Heart right ventricle (tissue), 16 donors: ENCODE measurements at places on chromosomes 5 and 9. TPM values are rescaled to one million over a fixed set of nuclear protein-coding genes. Genes with fewer than 3 reads are reported as not detected.

Gene NR4A3
- 148 TPM for total RNA-seq

DNA sequence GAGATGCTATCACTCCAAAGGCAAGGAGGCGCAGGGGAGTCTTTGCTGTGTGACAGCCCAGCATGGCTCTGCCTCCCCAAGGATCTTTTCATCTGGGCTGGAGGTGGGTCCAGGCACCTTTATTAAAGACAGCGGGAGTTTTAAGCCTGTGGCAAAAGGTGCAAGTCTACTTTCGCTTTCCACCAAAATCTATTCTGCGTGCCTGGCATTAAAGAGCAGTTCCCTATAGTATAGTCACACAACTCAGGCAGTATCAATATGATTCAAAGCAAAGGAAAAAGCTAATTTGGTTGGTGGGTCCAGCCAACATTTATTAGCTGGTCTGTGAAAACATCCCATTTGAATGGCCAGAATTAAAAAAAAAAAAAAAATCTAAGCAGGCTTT lies 398.7 kb downstream of the EBF1 start:
- H3K27ac ChIP-seq: no peak overlapping the region
- peaks cover 5% of the 10 kb centered on the region for H3K36me3 ChIP-seq
- DNase-seq: no peak
- H3K4me1 ChIP-seq: peaks cover 47% of the 10 kb centered on the region
- H3K27me3 ChIP-seq: no peaks in the 10 kb centered on the region
- H3K4me3 ChIP-seq: no peak overlapping the region

GRCh38 chr9:89525446-89526374 lies 27.8 kb upstream of the SEMA4D start:
- H3K27me3 ChIP-seq: no peaks in the 10 kb centered on the region
- no peaks in the 10 kb centered on the region for H3K4me1 ChIP-seq
- DNase-seq: no peak

Gene LECT2
- total RNA-seq: not detected

Gene FGD3
- 3.7 TPM for total RNA-seq

GRCh38 chr9:110106661-110107060 lies 101.3 kb downstream of the C9orf152 start:
- peaks cover 9% of the 10 kb centered on the region for H3K36me3 ChIP-seq
- DNase-seq: no peak
- no peaks in the 10 kb centered on the region for H3K27me3 ChIP-seq
- H3K4me1 ChIP-seq: peaks cover 60% of the 10 kb centered on the region
- H3K4me3 ChIP-seq: no peak overlapping the region
- no peak overlapping the region for H3K27ac ChIP-seq

DNA sequence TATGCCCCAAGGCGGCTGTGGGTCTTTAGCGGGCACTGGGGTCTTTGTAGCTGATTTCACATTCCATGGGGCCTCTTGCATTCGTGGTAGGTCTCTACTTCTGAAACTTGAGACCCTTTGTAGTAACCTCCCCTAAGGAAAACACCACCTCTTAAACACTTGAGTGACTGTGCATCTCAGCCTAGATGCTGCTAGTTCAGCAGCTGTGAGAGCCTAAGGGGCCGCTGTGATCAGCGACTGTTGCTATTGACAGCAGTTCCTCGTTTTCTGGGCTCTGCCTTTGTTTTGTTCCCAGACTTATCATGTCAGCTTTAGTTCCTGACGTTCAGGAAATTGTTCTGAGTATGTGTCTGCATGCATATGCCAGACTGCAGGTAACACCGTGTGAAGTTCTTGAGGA lies 171.2 kb downstream of the HSPA4 start:
- no peak for DNase-seq
- H3K4me3 ChIP-seq: no peak overlapping the region
- no peaks in the 10 kb centered on the region for H3K4me1 ChIP-seq
- H3K27ac ChIP-seq: no peak overlapping the region

GRCh38 chr5:5432020-5432707 lies 9.7 kb downstream of the ICE1 start:
- no peaks in the 10 kb centered on the region for H3K27me3 ChIP-seq
- no peaks in the 10 kb centered on the region for H3K36me3 ChIP-seq
- no peak overlapping the region for H3K27ac ChIP-seq
- no peak for DNase-seq

Gene BHMT2
- 6.1 TPM for total RNA-seq

GRCh38 chr5:160108124-160108523 lies 11.1 kb downstream of the PWWP2A start:
- DNase-seq: no peak
- peaks cover 7% of the 10 kb centered on the region for H3K4me1 ChIP-seq
- no peaks in the 10 kb centered on the region for H3K27me3 ChIP-seq
- no peak overlapping the region for H3K27ac ChIP-seq

GRCh38 chr9:109487247-109487646 lies 10.9 kb downstream of the PTPN3 start:
- no peak overlapping the region for H3K27ac ChIP-seq
- no peak overlapping the region for H3K4me3 ChIP-seq
- no peak for DNase-seq
- no peaks in the 10 kb centered on the region for H3K4me1 ChIP-seq
- no peaks in the 10 kb centered on the region for H3K27me3 ChIP-seq

DNA sequence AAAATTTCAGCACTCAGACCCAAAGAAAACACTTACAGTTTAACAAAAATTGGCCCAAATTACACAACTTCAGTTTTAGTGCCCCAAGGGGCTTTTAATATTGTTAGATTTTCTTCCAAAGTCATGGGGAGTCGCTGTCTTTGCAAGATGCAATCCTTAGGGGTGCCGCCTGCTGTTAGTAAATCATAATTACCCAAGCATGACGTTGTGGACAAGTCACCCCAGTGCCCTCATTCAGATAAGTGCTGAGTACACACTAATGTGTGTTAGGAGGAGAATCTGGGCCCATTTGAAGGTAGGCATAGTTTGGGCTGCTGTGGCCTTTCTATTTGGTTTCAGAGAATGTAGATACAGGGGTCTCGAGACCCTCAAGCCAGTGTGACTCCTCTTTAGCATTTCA lies 138.1 kb downstream of the SV2C start:
- H3K36me3 ChIP-seq: no peaks in the 10 kb centered on the region
- no peak overlapping the region for H3K4me3 ChIP-seq
- no peak overlapping the region for H3K27ac ChIP-seq
- DNase-seq: no peak
- H3K4me1 ChIP-seq: no peaks in the 10 kb centered on the region
- H3K27me3 ChIP-seq: peaks cover 4% of the 10 kb centered on the region

Gene FAM53C
- 23.1 TPM for total RNA-seq

Gene WNT8A
- not detected for total RNA-seq

- no peak for DNase-seq
- no peaks in the 10 kb centered on the region for H3K36me3 ChIP-seq
- no peaks in the 10 kb centered on the region for H3K4me1 ChIP-seq
Measured at GRCh38 chr5:12141496-12141895, 237.2 kb upstream of the CTNND2 start.

DNA sequence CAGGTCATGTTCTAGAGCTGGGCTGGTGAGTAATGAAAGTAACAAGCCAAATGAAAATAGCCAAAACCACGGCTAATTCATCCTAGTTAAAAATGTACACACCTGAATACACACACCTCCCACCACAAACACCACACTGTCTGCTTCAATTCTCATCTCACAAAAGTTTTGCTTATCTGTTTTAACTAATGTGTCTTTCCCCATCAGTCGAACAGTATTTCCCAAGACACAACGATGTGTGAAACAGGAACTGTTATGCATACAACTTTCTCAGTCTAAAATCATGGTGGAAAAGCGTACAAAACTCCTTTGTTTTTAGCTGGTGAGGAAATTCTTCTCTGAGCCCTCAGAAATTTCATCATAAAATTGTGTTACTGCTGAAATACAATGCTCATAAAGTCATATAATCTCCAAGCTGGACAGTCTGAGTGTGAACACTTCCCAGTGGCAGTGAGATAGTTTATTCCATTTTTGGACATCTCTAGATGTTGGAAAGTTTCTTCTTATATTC lies 242.4 kb downstream of the EFNA5 start:
- H3K4me1 ChIP-seq: peaks cover 38% of the 10 kb centered on the region
- H3K36me3 ChIP-seq: no peaks in the 10 kb centered on the region
- no peaks in the 10 kb centered on the region for H3K27me3 ChIP-seq
- no peak overlapping the region for H3K4me3 ChIP-seq
- H3K27ac ChIP-seq: no peak overlapping the region
- no peak for DNase-seq

GRCh38 chr9:126499005-126499910 lies 114.5 kb upstream of the LMX1B start:
- no peak overlapping the region for H3K27ac ChIP-seq
- no peaks in the 10 kb centered on the region for H3K36me3 ChIP-seq
- H3K27me3 ChIP-seq: no peaks in the 10 kb centered on the region
- no peak for DNase-seq
- peaks cover 22% of the 10 kb centered on the region for H3K4me1 ChIP-seq
- H3K4me3 ChIP-seq: peak overlapping the region; percentile 23

DNA sequence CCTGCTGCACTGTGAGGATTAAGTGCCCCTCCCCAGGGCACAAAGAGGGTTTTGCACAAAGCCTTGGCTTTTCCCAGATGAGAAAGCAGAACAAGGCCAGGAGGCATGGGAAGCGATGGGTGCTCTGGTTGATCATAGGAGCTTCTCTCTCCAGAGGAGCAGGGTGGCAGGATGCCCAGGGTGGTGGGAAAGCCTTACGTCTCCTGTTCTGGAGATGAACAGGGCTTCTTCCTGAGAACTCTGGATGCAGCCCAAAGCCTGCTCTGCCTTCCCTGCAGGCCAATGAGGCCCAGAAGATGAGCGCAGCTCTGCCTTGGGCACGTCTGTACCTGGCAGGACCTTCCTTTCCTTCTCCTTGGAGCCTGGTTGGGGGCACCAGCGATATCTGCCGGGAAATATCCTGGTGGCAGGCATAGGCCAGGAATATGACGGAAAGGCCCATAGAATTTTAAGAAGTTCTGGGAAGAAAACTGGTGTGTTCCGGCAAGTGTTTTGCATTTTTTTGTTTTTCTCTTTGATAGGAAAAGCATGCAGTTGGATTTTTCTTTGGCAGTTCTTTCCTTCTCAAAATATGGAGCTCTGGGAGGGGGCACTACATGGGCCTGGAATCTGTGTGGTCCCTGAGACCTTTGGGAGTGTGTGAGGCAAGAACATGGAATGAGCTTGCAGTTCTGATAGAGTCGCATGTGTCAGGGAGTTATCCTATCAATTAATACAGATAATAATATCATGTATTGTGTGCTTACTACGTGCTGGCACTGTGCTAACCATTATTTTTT lies 253.2 kb upstream of the KLF4 start:
- no peak overlapping the region for H3K27ac ChIP-seq
- no peaks in the 10 kb centered on the region for H3K36me3 ChIP-seq
- peaks cover 23% of the 10 kb centered on the region for H3K4me1 ChIP-seq
- H3K4me3 ChIP-seq: no peak overlapping the region
- DNase-seq: no peak

- no peaks in the 10 kb centered on the region for H3K27me3 ChIP-seq
- DNase-seq: no peak
- no peaks in the 10 kb centered on the region for H3K4me1 ChIP-seq
- H3K4me3 ChIP-seq: no peak overlapping the region
- no peak overlapping the region for H3K27ac ChIP-seq
Measured at GRCh38 chr5:35554016-35554415, 63.6 kb upstream of the SPEF2 start.

GRCh38 chr5:27821681-27822080 lies 783.3 kb upstream of the CDH9 start:
- H3K4me3 ChIP-seq: no peak overlapping the region
- H3K4me1 ChIP-seq: no peaks in the 10 kb centered on the region
- no peaks in the 10 kb centered on the region for H3K27me3 ChIP-seq

Gene KIF4B
- total RNA-seq: not detected

GRCh38 chr5:175738126-175738525 lies 80.3 kb downstream of the HRH2 start:
- no peaks in the 10 kb centered on the region for H3K36me3 ChIP-seq
- H3K4me3 ChIP-seq: no peak overlapping the region
- peaks cover 54% of the 10 kb centered on the region for H3K27me3 ChIP-seq
- H3K4me1 ChIP-seq: no peaks in the 10 kb centered on the region

GRCh38 chr9:93721417-93721965 lies 145.1 kb downstream of the PHF2 start:
- peaks cover 20% of the 10 kb centered on the region for H3K27me3 ChIP-seq
- H3K36me3 ChIP-seq: no peaks in the 10 kb centered on the region
- no peak for DNase-seq
- no peaks in the 10 kb centered on the region for H3K4me1 ChIP-seq
- no peak overlapping the region for H3K27ac ChIP-seq
- H3K4me3 ChIP-seq: no peak overlapping the region

DNA sequence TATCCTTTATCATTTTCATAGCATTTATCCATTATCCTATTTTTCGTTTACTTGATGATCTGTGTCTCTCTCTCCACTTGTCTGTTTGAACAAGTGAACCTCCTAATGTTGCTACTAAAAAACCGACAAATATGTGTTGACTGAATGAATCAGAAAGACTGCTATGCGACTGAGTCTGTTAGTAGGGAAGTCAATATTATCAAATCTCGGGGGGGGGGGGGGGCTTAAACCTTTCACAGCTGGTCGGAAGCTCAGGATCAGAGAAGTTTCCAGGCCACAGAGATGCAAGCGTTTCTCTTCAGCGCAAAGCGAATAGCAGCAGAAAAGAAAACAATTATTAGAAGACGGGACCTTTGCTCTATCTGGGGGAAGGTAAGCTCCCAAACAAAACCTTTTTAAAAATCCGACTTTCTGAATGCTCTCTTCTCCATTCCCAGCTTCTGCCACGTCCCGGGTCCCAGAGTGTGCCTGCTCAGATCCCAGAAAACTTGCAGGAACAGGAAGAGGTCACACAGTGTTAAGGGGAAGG lies 412 bp downstream of the RIOK2 start:
- peak overlapping the region; percentile 94 for H3K27ac ChIP-seq
- peaks cover 18% of the 10 kb centered on the region for H3K36me3 ChIP-seq
- no peak for DNase-seq
- peak overlapping the region; percentile 84 for H3K4me3 ChIP-seq
- peaks cover 2% of the 10 kb centered on the region for H3K4me1 ChIP-seq

- H3K36me3 ChIP-seq: no peaks in the 10 kb centered on the region
- no peak for DNase-seq
- no peaks in the 10 kb centered on the region for H3K27me3 ChIP-seq
Measured at GRCh38 chr5:108521841-108522506, 140.1 kb upstream of the FBXL17 start.

DNA sequence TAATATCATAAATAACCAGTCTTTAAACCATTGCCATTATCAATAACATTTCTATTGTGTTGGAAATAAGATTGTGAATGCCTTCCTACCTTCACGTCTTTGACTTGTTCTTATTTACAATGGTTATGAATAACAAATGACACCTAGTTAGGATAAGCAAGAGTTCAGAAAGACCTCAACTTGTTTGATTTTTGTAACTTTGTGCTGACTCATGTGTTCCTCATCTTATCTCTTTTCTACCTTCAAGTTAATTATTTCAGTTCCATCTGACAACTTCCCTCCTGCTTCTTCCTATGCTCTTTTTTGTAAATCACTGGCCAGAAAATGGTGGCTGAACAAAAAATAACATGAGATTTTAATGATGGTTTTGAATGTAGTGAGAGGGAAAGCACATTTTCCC lies 538.5 kb upstream of the TUSC1 start:
- H3K27me3 ChIP-seq: no peaks in the 10 kb centered on the region
- no peaks in the 10 kb centered on the region for H3K36me3 ChIP-seq
- no peak overlapping the region for H3K4me3 ChIP-seq
- DNase-seq: no peak

Gene SLC34A3
- total RNA-seq: not detected

Gene ANKRD31
- 0.11 TPM for total RNA-seq

Gene LCN10
- 1.5 TPM for total RNA-seq
